Fibroblast of skin of scalp (primary cell): ENCODE measurements at places on chromosomes 1 and 21.

DNA sequence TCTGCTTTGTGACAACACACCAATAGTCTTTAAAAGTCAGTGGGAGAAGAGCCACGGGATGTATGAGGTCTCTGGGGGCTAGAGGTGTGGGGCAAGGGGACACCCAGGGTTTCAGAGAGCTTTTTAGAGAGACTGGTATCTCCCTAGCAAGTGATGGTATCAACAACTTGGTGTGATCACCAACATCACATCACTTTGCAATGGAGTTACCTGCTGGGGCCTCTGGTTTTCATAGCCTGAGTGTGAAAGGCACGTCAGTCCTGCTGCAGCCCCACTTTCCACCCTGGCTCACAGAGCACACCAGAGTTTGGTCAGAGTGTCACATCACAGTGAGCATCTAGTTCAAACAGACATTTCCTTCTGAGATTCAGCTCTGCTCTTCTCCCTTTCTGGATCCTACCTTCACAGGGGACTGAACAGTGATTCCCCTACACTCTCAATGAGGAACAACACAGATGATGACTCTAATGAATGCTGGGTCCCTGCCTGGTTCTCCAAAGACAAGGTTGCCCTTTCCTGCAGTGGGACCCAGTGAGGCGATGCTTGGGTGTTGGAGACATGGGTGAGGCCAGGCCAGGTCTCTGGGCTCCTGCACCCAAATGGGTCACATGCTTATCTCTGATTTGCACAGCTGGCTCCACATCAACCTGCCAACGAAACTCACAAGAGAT, 2.0 kb upstream of the MAN1C1 start:
- no peak for DNase-seq

GRCh38 chr21:42733874-42734273, 80.5 kb downstream of the PDE9A start:
- DNase-seq = no peak

DNA sequence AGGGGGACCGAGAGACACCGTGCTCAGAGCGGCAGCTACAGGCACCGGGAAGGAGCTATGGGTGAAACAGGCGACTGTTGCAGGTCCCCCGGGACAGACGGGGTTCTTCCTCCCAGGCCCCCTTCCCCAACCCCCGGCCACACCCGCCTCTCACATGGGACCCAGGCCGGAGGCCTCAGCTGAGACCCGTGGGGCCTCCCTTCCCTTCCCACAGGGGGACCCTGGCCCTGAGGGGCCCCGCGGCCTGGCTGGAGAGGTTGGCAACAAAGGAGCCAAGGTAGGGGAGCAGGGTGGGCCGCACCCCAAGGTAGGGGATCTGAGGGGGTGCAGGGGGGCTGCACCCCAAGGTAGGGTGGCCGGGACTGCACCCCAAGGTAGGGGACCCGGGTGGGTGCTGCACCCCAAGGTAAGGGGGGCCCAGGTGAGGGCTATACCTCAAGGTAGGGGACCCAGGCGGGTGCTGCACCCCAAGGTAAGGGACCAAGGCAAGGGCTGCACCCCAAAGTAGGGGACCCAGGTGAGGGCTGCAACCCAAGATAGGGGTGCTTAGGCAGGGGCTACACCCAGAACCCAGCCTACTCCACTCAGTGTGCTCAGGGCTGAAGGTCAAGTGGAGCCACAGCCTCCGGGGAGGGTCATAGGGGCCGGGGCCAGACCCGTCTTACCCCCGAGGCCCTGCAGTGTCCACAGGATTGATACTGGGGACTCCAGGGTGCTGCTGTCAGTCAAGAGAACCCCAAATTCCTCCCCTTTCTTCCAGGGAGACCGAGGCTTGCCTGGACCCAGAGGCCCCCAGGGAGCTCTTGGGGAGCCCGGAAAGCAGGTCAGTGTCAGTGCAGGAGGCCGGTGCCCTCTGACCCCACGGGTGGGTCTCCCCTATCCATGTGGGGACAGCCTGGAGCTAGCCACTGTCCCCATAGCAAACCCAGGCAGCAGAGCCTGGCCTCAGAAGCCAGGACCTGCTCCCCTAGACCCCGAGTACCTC, 22.7 kb downstream of the COL6A2 start:
- DNase-seq = no peak

- no peak for DNase-seq
These were observed 42.2 kb upstream of the COL18A1 start for GRCh38 chr21:45362748-45363145.

DNA sequence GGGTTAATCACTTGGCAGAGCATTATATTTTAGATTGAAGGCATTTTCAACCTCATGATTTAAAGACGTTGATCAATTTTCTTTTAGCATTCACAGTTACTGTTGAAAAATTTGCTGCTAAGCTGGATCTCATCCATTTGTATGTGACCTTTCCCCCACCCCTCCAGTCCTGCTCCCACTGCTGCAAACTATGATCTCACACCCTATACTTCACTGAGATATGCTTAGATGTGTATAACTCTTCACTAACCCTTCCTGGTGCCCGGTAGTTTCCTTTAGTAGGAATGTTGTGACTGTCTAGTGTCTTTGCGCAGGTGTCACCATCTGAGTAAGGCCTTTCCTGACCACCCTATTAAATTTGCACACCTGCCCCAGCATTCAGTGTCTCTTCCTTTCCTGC, 67.0 kb upstream of the C1orf21 start:
- no peak for DNase-seq

- no peak for DNase-seq
These were observed 267.4 kb downstream of the CAMTA1 start for GRCh38 chr1:7052701-7053100.

- DNase-seq = no peak
These were observed 12.9 kb downstream of the PLEKHM2 start for GRCh38 chr1:15696956-15697521.

GRCh38 chr21:31599013-31599412, 60.5 kb upstream of the SOD1 start:
- DNase-seq = no peak

DNA sequence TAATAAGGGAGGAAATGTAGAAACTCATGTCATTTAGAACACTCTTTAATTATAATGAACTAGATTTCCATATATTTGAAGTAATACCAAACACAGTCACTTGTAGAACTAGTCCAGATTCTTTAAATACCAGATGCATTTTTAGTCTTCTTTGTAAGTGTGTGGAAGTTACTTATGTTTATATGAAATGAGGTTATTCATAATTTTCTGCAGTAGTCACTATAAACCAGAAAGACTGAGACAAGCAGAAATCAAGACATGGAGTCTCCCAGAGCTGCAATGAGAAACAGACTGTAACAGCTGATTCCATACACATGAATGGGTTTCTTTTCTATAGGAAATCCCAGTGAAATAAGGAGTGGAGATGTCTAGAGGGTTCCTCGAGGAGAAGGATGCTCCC, 216.6 kb upstream of the ZP4 start:
- DNase-seq = peak; percentile 0

GRCh38 chr1:14294860-14295536, 303.5 kb upstream of the KAZN start:
- no peak for DNase-seq

- DNase-seq = no peak
These were observed 39.6 kb downstream of the NUF2 start for GRCh38 chr1:163361123-163361934.
